LHCN-M2 (cell line): ENCODE measurements at places on chromosomes 13 and 19. TPM values are rescaled to one million over a fixed set of nuclear protein-coding genes. Genes with fewer than 3 reads are reported as not detected.

Gene CEACAM6
- not detected in 2 replicates for total RNA-seq

Gene CD79A
- total RNA-seq = 0.23 and 0.64 TPM in 2 replicates

Gene GPR183
- total RNA-seq = 0.11 TPM in 1 of 2 replicates, not detected in the other

Gene FCER2
- total RNA-seq = not detected in 2 replicates

Gene FARSA
- 64.0 and 77.4 TPM in 2 replicates for total RNA-seq
